ENCODE measurements at places on chromosomes 5 and 9.

GRCh38 chr9:99350461-99350860 is 128.4 kb downstream of the SEC61B start:
- DNase-seq: no peak

DNA sequence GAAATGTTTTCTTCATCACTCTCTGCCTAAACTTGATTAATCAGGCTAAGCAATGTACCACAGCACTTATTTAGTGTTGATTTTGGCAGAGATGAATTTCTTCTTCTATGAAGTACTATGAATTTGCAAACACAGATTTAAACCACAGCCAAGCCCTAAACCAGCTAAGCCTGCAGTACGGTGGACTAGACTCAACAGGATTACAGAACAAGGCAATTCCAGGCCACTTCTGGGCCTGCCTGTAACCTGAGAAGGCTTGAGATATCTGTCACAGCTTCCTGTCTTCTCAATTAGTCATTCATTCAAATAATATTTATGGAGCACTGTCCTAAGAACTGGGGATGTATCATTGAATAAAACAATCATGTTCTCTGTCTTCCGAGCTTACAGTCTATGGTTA is 32.4 kb upstream of the CAST start:
- no peak for DNase-seq

DNA sequence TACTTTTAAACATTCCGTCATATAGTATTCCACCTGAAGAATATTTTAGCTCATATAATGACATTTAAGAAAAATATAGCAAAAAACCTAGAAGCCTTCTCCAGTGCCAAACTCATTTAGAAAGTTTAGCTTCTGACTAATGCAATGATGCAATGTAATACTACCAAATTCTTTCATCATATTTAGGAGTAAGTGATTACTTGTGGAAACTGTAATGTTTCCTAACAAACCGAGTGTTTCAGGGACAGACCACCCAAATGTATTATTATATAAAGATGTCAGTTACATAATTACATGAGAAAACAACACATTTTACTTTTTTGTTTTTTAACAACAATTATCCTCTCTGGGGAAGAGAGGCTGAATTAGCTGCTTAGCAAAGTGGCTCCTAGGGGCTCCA is 316.2 kb downstream of the ARL15 start:
- DNase-seq: no peak

- DNase-seq: no peak
These were observed 274.0 kb downstream of the PIK3R1 start for GRCh38 chr5:68489556-68489955.

GRCh38 chr5:138186002-138186447 is 7.1 kb downstream of the KIF20A start:
- no peak for DNase-seq

GRCh38 chr5:65801352-65801783 is 79.4 kb downstream of the NLN start:
- DNase-seq: no peak

DNA sequence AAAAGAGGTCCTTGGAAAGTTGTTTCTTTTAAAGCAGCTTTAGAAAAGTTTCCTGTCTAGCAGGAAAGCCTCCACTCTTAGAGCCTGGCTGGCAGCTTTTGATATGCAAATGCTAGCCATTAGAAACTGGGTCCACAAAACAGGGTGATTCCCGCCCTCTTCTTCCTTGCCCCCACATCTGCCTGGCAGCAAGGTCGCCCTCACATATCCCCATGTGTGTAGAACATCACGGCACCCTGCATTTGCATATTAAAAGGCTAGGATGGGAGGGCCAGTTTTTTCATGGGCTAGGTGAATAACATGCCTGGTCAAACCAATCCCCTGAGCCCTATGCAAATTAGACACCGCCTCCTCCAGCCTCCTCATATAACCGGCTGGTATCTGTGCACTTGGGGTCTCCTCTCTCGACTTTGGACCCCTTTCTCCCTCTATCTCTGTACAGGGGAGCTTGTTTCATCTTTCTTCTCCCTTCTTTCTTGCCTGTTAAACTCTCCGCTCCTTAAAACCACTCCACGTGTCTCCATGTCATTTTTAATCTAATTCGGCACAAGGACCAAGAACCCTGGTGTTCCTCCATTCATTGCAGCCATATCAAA is 426.8 kb upstream of the CTNND2 start:
- no peak for DNase-seq

GRCh38 chr9:75168270-75169178 is 80.2 kb downstream of the OSTF1 start:
- DNase-seq: no peak

DNA sequence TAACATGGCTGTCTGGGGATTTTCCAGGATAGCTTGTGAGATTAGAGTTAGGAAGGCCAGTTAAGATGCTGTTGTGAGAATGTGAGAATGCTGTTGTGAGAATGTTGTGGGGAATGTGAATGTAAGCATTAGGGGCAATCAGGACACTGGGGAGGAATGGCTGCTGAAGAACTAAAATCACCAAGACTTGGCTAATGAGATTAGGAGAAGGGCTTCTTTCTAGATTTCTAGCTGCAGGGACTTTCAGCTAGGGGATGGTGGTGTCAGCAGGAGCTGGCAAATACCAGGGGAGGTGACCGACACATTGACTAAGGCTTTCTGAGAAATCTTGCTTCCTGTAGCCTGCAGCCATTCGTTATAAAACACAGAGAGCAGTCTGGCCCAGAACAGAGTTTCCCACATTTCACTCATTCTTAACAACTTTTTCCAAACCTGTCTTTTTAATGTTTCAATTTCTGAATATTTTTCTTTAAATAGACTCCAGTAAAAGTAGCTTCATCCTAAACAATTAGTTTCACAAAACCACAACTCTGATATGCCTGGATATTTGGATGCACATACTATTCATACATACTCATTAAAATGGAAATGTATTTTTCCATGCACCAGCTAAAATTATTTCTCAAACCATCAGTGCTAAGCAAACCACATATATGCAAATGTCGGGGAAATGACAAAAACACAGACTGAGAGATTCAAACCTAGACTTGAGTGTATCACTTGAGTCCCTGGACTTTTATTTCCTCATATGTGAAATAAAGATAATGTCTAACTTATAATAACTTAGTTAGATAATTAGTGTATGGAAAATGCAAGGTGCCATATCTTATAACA is 89.3 kb upstream of the TNC start:
- no peak for DNase-seq

DNA sequence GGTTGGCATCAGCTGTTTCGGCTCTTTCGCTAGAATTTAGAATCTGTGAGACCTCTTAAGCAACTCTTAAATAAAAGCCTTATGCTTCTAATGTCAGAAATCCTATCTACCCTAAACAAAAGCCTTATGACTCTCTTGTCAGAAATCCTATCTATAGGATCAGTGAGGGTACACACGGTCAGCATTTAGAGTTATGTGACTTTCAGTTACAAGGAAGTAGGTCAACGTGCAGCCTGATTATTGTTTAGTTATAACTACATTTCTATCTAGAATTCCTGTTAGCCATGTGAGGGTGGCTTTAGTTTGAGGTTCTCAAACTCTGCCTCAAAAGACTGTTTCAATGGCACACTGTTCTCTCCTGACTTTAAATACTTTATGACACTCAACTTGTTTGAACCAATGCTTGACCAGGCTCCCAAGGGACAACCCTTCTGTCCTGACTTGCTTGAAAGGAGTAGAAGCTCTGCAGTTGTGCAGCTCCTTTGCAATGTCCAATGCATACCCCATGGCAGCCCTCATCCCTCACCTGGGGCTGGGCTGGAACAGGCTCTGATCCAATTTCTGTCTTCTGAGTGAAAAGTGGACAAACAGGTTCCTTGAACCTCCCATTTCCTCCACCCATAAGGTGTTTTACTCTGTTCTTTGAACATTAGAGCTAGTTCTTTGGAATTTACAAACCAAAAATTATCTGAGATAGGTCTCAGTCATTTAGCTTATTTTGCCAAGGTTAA is 251.6 kb upstream of the PIK3R1 start:
- DNase-seq: no peak

All from stimulated activated naive CD4-positive, alpha-beta T cell treated with Interleukin-2 at 50 U/mL for 16 hours (primary cell).